ENCODE measurements at places on chromosomes 16 and 17. TPM values are rescaled to one million over a fixed set of nuclear protein-coding genes. Genes with fewer than 3 reads are reported as not detected.

The TBC1D3D gene
- not detected for total RNA-seq

The CHST5 gene
- not detected for total RNA-seq

The CCL4L2 gene
- total RNA-seq, result not detected

The SMIM36 gene
- not detected for total RNA-seq

The TRIM37 gene
- total RNA-seq, result 17.1 TPM

The CCL23 gene
- total RNA-seq, result not detected

The HLF gene
- total RNA-seq, result 0.28 TPM

The ELAC2 gene
- total RNA-seq, result 83.4 TPM

The PIGQ gene
- 25.6 TPM for total RNA-seq

The PABPN1L gene
- total RNA-seq, result not detected

The IRF8 gene
- not detected for total RNA-seq

The AMFR gene
- 107 TPM for total RNA-seq

The EPX gene
- total RNA-seq, result not detected

The MYH11 gene
- not detected for total RNA-seq

The GNG13 gene
- total RNA-seq, result not detected

The RUNDC3A gene
- total RNA-seq, result 0.92 TPM

The TBC1D3C gene
- not detected for total RNA-seq

The DOC2A gene
- 0.71 TPM for total RNA-seq

The LSM12 gene
- 42.0 TPM for total RNA-seq

The HIGD1B gene
- total RNA-seq, result not detected

The ANKRD40CL gene
- total RNA-seq, result not detected

The WNK4 gene
- not detected for total RNA-seq

The CHRNE gene
- total RNA-seq, result not detected

The PRCD gene
- total RNA-seq, result 0.35 TPM

The CSH2 gene
- total RNA-seq, result not detected

The TANGO6 gene
- total RNA-seq, result 9.0 TPM

The HIRIP3 gene
- total RNA-seq, result 8.9 TPM

The GABARAP gene
- total RNA-seq, result 309 TPM

The ZG16 gene
- total RNA-seq, result not detected

The PRSS33 gene
- total RNA-seq, result not detected

The DGKE gene
- 4.8 TPM for total RNA-seq

The FN3K gene
- 1.1 TPM for total RNA-seq

The KRTAP4-3 gene
- not detected for total RNA-seq

The CYGB gene
- total RNA-seq, result 9.9 TPM

Data from airway epithelial cell (primary cell).